Cardiac muscle cell (in vitro differentiated cells and primary cell): ENCODE measurements at places on chromosomes 2 and 18. TPM values are rescaled to one million over a fixed set of nuclear protein-coding genes. Genes with fewer than 3 reads are reported as not detected.

DNA sequence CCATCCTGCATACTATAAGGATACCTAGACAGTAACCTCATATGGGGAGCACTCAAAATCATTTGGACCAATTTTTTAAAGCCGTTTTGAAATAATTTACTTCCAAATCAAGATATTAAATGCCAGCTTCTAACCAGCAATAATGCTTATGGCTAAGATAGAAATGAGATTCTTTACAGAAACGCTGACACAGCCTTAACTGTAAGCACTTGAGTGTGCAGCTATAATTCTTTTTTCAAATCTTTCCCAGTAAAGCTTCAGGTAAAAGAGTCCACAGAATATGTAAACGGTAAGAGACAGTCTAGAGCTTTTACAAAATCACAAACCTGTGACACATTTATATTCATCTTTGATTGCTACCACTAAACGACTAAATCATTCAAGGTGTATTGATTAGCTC lies 4.5 kb downstream of the NXPH2 start:
- H3K4me1 ChIP-seq = peaks cover 13% of the 10 kb centered on the region
- peaks cover 25% of the 10 kb centered on the region for H3K27me3 ChIP-seq
- no peaks in the 10 kb centered on the region for H3K36me3 ChIP-seq
- no peak overlapping the region for H3K27ac ChIP-seq
- no peak for DNase-seq

- no peak overlapping the region for H3K27ac ChIP-seq
- no peaks in the 10 kb centered on the region for H3K4me1 ChIP-seq
- no peak for DNase-seq
- H3K36me3 ChIP-seq = no peaks in the 10 kb centered on the region
Observed at GRCh38 chr2:115400940-115401339, 958.5 kb downstream of the DPP10 start.

GRCh38 chr2:218282173-218282991 lies 9.9 kb downstream of the TMBIM1 start:
- peaks cover 20% of the 10 kb centered on the region for H3K4me1 ChIP-seq
- DNase-seq = no peak
- H3K36me3 ChIP-seq = no peaks in the 10 kb centered on the region
- H3K4me3 ChIP-seq = no peak overlapping the region
- H3K27me3 ChIP-seq = no peaks in the 10 kb centered on the region
- H3K27ac ChIP-seq = peak overlapping the region; percentile 66

GRCh38 chr2:86622519-86623042 lies 1.1 kb downstream of the RNF103 start:
- H3K36me3 ChIP-seq = peaks cover 17% of the 10 kb centered on the region
- H3K4me1 ChIP-seq = peaks cover 11% of the 10 kb centered on the region
- no peaks in the 10 kb centered on the region for H3K27me3 ChIP-seq
- DNase-seq = peak; percentile 22

GRCh38 chr2:241129086-241129871 lies 20.0 kb downstream of the PASK start:
- H3K27me3 ChIP-seq = no peaks in the 10 kb centered on the region
- H3K4me1 ChIP-seq = no peaks in the 10 kb centered on the region
- peak; percentile 8 for DNase-seq
- no peaks in the 10 kb centered on the region for H3K36me3 ChIP-seq
- no peak overlapping the region for H3K27ac ChIP-seq
- H3K4me3 ChIP-seq = no peak overlapping the region

GRCh38 chr18:23885750-23886149 lies 128.8 kb upstream of the TTC39C start:
- H3K4me1 ChIP-seq = no peaks in the 10 kb centered on the region
- H3K4me3 ChIP-seq = no peak overlapping the region
- DNase-seq = peak; percentile 22
- H3K27ac ChIP-seq = no peak overlapping the region
- no peaks in the 10 kb centered on the region for H3K36me3 ChIP-seq

GRCh38 chr2:23619941-23620340 lies 235.0 kb downstream of the KLHL29 start:
- H3K4me1 ChIP-seq = no peaks in the 10 kb centered on the region
- H3K27me3 ChIP-seq = no peaks in the 10 kb centered on the region
- H3K4me3 ChIP-seq = no peak overlapping the region
- DNase-seq = no peak
- no peak overlapping the region for H3K27ac ChIP-seq

The ELOA2 gene
- not detected in 2 replicates for total RNA-seq

The EMILIN1 gene
- 18.5 and 20.2 TPM in 2 replicates for total RNA-seq

The DNER gene
- total RNA-seq = 0.04 TPM in 1 of 2 replicates, not detected in the other

DNA sequence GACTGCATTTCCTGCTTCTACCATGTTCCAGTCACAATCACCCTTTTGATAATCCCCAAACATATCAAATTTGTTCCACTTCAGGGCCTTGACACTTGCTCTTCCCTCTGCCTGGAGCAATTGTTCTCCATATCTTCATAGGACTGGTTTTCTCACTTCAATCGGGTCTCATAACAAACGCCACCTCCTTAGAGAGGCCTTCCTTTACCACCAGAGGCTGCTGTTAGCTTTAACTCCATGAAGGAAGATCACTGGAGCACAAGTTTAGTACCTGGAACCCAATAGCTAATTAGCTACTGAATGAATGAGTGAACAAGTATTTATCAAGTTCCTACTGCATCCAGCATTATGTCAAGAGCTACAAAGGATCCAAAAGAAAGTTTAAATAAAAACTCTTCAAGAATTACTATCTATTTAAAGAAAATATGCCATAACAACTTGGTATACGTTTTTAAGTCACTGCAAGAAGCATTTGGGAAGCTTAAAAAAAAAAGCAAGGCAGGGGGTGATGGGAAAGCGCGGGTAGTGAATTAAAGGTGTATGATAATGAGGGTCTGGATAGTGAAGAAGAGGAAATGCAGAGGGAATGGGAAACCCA lies 58.8 kb downstream of the BAZ2B start:
- H3K4me3 ChIP-seq = no peak overlapping the region
- no peaks in the 10 kb centered on the region for H3K36me3 ChIP-seq
- peak overlapping the region; percentile 48 for H3K27ac ChIP-seq

The SKA1 gene
- 3.0 and 8.5 TPM in 2 replicates for total RNA-seq

GRCh38 chr18:58862851-58863538 lies 1.7 kb upstream of the ZNF532 start:
- H3K4me3 ChIP-seq = peak overlapping the region; percentile 29
- peaks cover 5% of the 10 kb centered on the region for H3K36me3 ChIP-seq
- peaks cover 70% of the 10 kb centered on the region for H3K4me1 ChIP-seq
- no peaks in the 10 kb centered on the region for H3K27me3 ChIP-seq

GRCh38 chr2:98464772-98465310 lies 20.2 kb downstream of the INPP4A start:
- H3K36me3 ChIP-seq = no peaks in the 10 kb centered on the region
- no peaks in the 10 kb centered on the region for H3K27me3 ChIP-seq
- H3K27ac ChIP-seq = peak overlapping the region; percentile 46
- peaks cover 15% of the 10 kb centered on the region for H3K4me1 ChIP-seq
- no peak for DNase-seq

GRCh38 chr2:203858176-203858575 lies 9.4 kb upstream of the CTLA4 start:
- H3K36me3 ChIP-seq = no peaks in the 10 kb centered on the region
- H3K27ac ChIP-seq = no peak overlapping the region
- H3K4me3 ChIP-seq = no peak overlapping the region
- H3K27me3 ChIP-seq = no peaks in the 10 kb centered on the region
- H3K4me1 ChIP-seq = no peaks in the 10 kb centered on the region

DNA sequence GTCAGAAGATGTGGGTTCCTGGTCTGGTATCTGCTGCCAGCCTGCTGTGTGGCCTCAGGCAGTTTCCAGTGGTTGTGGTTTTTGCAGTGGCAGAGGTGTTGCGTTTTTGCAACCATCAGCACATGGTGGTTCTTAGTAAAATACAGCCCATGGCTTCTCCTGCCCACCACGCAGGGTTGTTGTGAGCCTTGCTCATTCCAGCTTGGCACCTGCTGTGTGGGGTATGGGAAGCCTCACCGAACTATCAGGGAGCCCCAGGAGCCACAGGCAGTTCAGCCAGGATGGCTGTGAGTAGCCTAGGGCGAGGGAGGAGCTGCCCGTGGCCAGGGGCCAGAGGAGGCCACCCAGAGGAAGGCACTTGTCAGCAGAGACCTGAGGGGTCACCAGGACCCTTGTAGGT lies 9.8 kb downstream of the ARID5A start:
- no peaks in the 10 kb centered on the region for H3K4me1 ChIP-seq
- H3K4me3 ChIP-seq = no peak overlapping the region
- no peaks in the 10 kb centered on the region for H3K27me3 ChIP-seq
- no peak for DNase-seq
- H3K36me3 ChIP-seq = no peaks in the 10 kb centered on the region
- H3K27ac ChIP-seq = no peak overlapping the region

DNA sequence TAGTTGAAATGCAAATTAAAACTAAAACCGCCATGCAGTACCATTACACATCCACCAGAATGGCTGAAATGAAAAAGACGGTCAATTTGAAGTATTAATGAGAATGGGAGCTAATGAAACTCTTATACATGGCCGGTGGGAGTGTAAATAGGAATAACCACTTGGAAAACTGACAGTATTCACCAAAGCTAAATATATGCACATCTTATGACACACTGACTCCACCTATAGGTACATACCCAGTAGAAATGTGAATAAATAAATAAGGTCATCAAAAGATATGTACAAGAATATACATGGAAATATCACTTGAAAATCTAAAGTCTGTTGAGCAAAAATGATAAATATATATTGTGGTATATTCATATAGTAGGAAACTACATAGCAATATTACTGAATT lies 57.7 kb downstream of the CWC22 start:
- no peak overlapping the region for H3K4me3 ChIP-seq
- no peaks in the 10 kb centered on the region for H3K27me3 ChIP-seq
- no peak for DNase-seq

DNA sequence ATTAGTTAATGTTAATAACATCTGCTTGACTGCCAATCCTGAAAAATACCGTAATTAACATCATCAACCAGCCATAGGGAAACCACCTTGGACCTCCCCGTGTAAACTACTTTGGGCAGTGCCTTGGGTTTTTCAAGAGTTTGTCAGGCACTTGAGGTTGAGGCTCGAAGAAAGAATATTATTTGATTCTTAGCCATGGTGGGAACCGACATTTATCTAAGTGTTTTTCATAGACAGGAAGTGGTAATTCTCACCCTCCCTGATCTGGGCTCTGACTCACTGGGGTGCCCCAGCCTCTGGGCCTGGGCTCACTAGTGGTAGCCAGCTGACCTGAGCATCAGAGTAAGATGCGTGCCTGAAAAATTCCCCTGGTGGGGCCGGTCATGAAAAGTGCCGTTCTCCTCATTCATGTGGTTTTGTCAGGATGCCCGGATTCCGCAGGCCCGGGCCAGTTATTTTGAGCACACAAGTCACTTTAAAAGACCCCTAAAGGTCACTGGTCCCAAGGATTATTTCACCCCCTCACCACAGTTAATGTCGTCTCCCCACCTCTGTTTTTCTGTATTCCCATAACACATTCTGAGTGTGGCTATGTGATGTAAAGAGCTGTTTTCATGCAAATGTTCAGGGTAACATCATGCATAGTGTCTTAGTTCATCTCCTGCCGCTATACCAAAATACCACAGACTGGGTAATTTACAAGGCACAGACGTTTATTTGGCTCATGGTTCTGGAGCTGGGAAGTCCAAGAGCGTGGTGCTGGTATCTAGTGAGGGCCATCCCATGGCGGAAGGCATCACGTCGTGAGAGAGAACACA lies 21.6 kb upstream of the SPATA3 start:
- no peak for DNase-seq
- H3K4me3 ChIP-seq = no peak overlapping the region
- no peak overlapping the region for H3K27ac ChIP-seq
